Spleen (tissue), 13 donors: ENCODE measurements at places on chromosomes 11 and 22.

DNA sequence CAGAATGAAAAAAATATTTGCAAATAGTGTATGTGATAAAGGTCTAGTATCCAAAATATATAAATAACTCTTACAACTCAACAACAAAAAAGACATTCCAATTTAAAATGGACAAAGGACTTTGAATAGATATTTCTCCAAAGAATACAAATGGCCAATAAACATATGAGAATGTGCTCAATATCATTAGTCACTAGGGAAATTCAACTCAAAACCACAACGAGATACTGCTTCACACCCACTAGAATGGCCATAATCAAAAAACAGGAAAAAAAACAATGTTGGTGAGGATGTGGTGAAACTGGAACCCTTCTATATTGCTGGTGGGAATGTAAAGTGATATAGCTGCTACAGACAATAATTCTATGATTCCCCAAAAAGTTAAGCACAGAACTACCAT, 38.6 kb upstream of the RPS13 start:
- peaks cover 49% of the 10 kb centered on the region for H3K36me3 ChIP-seq
- no peak for DNase-seq
- H3K4me3 ChIP-seq = no peak overlapping the region
- no peaks in the 10 kb centered on the region for H3K27me3 ChIP-seq
- no peaks in the 10 kb centered on the region for H3K4me1 ChIP-seq
- H3K27ac ChIP-seq = no peak overlapping the region

GRCh38 chr11:93512073-93512475, 31.1 kb downstream of the SMCO4 start:
- no peaks in the 10 kb centered on the region for H3K36me3 ChIP-seq
- no peaks in the 10 kb centered on the region for H3K27me3 ChIP-seq
- no peak overlapping the region for H3K4me3 ChIP-seq
- no peak for DNase-seq
- H3K4me1 ChIP-seq = peaks cover 16% of the 10 kb centered on the region
- H3K27ac ChIP-seq = no peak overlapping the region

DNA sequence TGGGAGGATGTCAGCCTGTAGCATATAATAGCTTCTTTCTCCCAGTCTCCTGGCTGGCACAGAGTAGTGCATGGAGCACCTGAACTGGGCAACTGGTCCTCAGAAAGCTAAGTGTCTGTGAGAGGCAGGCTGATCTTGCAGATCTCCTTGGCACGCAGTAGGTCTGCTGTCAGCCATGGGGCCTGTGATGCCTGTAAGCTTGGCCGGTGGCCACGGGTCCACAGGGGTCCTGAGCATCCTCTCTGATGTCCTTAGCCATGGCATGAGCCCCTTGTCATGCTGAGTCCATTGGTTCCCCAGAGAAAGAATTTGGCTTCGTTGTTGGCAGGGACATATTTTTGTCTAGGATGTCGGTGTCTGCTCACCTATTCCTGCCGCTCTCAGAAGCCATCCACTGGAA, 25.0 kb downstream of the AMPD3 start:
- no peak for DNase-seq
- H3K36me3 ChIP-seq = peaks cover 98% of the 10 kb centered on the region
- no peak overlapping the region for H3K27ac ChIP-seq
- H3K4me1 ChIP-seq = no peaks in the 10 kb centered on the region

DNA sequence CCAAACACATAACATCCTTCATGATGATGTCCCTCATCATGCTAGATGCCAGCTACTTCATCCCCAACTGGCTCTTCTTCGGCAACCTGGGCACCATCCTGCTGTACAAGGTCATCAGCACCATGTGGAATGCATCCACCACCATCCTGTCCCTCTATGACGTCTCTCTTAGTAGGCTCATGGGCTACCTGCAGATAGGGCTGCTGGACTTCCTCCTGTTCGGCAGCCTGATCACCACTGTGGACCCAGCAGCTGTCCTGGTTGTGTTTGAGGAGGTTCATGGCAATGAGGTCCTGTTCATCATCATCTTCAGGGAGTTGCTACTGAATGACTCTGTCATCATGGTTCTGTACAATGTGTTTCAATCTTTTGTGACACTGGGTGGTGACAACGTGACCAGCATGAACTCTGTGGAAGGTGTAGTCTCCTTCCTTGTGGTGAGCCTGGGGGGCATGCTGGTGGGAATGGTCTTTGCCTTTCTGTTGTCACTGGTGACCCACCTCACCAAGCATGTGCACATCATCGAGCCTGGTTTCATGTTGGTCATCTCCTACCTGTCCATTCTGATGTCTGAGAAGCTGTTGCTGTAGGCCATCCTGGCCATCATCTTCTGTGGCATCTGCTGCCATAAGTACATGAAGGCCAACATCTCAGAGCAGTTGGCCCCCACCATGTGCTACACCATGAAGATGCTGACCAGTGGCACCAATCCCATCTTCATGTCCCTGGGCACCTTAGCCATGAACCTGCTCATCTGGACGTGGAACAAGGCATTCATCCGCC, 120.7 kb upstream of the SERPIND1 start:
- no peaks in the 10 kb centered on the region for H3K4me1 ChIP-seq
- H3K27me3 ChIP-seq = no peaks in the 10 kb centered on the region
- H3K27ac ChIP-seq = no peak overlapping the region
- H3K36me3 ChIP-seq = no peaks in the 10 kb centered on the region
- H3K4me3 ChIP-seq = no peak overlapping the region
- DNase-seq = no peak
